Iris pigment epithelial cell (primary cell): ENCODE measurements at places on chromosomes 6 and 20.

- DNase-seq: no peak
Observed at GRCh38 chr20:45497971-45498494, 17.4 kb downstream of the SPINT3 start.

DNA sequence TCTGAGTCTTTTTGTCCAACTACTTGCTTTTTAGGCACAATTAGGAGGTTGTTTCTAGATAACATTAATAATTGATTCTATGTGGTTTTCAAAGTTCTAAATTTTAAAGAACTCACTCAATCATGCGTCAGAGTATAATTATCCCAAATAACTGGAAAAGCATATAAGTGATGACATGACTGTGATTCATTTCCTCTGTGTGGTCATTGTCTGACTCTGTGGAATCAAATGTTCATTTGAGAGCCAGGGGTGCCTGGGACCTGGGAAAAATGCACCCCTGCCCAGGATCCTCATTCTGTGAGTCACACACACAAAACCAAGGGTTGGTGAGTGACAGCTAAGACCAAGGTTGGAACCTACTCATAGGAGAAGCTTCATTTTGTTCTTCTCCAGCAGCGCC, 127.1 kb upstream of the MLIP start:
- peak; percentile 98 for DNase-seq

- DNase-seq: no peak
Observed at GRCh38 chr20:23059001-23059400, 9.5 kb upstream of the THBD start.

GRCh38 chr6:36593569-36594028, 563 bp upstream of the SRSF3 start:
- no peak for DNase-seq

DNA sequence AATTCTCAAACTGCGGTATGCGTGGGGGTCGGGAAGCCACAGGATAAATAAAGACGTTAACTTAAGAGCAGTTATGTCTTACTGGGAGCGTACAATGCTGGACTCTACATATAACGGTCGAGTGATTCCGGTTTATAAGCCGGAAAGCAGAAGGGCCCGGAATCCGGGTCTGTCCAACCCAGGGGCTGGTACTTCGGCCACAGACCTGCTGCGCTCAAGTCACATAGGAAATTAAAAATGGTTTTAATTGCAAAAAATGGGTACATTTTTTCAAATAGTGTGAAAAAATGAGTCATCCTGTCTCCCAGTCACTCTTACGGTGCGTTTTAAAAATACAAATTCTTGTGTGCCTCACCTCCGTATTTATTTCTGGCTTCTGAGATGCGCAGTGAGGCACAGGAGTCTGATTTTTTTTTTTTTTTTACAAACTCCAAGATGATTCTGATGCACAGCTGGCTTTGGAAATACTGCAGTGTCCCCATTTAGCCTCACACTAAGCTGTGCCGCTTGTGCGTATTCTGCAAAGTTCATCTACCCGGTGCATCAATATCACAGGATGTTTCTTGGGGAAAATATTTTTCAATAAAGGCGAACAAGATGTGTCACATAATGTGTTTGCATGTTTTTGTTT, 1.0 kb downstream of the PCIF1 start:
- no peak for DNase-seq

DNA sequence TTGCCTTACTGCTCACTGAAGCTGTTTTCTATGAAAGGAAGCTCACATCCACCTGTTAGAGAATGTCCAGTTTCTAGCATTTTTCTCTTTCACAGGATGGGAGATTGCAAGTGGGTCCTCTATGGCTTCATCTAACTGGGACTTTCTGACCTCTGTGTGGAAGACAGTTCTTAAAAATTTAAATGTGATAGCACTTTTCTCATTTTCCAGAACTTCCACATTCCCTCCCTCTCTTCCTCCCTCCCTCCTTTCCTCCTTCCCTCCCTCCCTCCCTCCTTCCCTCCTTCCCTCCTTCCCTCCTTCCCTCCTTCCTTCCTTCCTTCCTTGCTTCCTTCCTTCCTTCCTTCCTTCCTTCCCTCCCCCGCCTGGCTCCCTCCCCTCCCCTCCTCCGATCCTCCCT, 291.1 kb downstream of the DOK5 start:
- no peak for DNase-seq

DNA sequence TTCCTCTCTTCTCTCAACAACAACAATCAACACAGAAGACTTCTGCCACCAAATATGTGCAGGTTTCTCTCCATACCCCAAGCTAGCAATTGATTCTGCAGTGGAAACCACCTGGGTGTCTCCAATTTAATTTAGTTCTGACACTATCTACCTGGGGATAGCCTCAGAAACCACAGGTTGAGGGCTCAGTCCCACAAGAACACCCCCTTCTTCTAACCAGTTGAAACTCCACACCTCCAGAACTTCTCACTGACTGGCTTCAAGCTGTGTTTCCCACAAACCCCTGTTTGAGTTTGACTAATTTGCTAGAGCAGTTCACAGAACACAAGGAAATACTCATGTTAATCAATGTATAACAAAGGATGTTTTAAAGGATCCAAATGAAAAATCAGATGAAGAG, 52.5 kb upstream of the SPTLC3 start:
- DNase-seq: no peak

DNA sequence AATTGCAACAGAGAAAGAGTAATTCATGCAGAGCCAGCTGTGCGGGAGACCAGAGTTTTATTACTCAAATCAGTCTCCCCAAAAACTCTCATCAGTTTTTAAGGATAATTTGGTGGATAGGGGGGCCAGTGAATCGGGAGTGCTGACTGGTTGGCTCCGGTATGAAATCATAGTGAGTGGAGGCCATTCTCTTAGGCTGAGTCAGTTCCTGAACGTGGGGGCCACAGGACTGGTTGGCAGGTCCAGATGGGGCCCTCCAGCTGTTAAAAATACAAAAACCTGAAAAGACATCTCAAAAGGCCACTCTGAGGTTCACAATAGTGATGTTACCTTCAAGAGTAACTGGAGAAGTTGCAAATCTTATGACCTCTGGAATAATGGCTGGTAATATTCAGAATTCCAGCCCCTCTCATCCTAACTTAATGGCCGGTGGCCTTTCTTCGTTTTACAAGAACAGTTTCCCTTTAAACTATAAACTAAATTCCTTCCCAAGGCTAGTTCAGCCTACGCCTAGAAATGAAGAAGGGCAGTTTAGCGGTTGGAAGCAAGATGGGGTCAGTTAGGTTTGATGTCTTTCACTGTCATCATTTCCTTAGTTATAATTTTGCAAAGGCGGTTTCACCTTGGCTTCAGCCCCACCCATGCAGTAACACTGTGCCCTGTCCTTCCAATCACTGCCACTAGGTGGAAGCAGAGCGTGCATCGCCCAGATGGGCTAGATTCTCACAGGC, 6.8 kb upstream of the MICA start:
- peak; percentile 61 for DNase-seq

DNA sequence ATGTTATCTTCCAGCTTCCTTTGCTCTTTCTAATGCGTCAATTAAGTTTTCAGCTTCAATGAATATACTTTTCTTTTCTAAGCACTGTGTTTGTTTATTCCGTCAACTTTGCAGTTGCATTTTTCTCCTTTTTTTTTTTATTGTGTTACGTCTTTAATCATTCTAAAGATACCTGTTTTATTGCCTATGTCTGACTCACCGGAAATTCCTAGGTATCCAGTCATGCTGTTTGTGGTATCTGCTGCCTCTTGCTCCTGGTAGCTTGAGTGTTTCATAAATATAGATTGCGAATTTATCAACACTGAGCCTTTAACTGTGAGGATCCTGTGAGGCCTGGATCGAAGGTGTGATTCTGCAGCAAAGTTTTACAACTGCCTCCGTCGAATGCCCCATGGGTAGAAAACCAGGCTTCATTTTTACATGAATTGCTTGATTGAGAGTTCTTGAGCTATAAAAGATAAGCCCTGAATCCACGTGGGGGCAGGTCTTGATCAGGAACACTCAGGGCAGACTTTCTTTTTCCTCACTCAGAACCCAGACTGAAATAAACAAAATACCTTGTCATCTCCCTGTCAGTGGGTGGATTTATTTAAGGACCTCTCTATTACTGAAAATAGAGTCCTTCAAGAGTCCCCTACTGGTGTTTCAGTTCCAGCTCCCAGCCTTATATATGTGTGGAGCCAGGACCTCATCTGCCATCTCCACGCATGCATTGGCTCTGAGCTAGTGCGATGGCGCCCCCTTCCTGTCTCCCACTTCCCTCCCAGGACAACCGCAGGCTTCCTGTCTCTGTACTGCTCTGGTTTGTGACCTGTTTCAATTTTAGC, 60.1 kb upstream of the LRRC1 start:
- peak; percentile 91 for DNase-seq
